Esophagus squamous epithelium (tissue), 5 donors: ENCODE measurements at places on chromosomes 5 and 9.

DNA sequence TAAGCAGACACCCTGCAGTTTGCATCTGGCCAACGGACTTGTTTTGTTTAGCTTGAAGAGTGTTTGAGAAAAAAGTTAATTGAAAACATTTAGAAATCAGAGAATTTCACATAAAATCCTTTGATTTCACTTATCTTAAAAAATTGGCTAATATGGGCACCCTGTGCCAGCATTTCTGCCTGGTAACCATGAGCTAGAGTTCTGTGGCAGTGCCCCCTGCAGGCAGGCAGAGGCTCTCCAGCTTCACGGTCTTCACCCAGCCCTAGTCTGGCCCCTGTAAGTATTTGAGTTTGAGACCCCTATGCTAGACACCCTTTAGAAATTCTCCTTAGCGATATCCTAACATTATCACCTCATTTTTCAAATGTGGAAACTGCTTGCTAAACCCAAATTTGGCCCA is 18.8 kb upstream of the FANCC start:
- DNase-seq = no peak

- DNase-seq = no peak
Measured at GRCh38 chr5:134227776-134228175, 1.9 kb upstream of the PPP2CA start.

- no peak for DNase-seq
Measured at GRCh38 chr9:126338945-126339344, 12.3 kb downstream of the MVB12B start.

GRCh38 chr9:125547368-125547767 is 159.6 kb downstream of the MAPKAP1 start:
- DNase-seq = no peak

DNA sequence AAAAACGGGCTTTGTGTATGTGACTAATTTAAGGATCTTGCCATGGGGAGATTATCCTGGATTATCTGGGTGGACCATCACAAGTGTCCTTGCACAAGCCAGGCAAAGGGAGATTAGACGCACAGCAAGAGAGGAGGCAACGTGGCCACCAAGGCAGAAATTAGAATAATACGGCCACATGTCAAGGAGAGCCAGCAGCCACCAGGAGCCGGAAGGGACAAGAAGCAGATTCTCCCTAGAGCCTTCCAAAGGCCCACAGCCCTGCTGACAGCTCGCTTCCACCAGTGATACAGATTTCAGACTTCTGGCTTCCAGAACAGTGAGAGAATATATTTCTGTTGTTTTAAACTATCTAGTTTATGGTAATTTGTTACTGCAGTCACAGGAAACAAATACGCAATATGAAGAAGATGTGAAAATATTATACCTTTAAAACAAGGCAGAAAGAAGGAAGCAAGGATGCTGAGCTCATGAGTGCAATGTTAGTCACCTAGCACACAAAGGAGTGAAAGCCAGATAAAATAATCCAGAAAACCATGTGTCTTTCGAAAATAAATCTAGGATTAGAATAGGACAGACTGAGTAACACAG is 28.7 kb upstream of the F2RL1 start:
- no peak for DNase-seq
